ENCODE measurements at places on chromosomes 4 and X.

DNA sequence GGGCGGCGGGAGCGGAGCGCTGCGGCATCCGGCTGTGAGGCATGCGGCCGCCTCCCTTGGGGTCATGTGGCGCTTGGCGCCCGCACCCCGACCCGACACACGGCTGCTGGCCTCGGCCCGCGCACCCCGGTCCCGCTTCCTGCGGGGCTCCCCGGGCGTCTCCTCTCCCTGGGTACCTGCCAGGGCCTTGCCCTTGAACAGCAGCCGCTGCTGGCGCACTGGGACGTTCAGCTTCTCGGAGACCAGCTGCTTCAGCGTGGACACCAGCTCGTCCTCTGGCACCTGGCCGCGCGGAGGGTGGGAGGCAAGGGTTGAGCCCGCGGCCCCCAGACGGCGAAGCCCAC is 391 bp downstream of the UBL4A start:
- no peak for DNase-seq

DNA sequence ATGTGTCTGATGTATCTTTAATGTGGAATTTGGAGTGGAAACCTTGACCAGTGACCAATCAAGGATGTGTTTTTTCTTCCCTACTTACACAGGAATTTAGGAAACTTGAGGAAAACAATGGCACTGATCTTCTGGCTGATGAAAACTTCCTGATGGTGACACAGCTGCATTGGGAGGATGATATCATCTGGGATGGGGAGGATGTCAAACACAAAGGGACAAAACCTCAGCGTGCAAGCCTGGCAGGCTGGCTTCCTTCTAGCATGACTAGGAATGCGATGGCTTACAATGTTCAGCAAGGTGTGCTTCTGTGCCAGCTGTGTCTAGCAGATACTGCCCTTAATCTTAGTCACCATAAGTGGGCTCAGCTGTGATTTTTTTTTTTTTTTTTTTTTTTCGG is 12.6 kb downstream of the TAF1 start:
- DNase-seq = no peak

DNA sequence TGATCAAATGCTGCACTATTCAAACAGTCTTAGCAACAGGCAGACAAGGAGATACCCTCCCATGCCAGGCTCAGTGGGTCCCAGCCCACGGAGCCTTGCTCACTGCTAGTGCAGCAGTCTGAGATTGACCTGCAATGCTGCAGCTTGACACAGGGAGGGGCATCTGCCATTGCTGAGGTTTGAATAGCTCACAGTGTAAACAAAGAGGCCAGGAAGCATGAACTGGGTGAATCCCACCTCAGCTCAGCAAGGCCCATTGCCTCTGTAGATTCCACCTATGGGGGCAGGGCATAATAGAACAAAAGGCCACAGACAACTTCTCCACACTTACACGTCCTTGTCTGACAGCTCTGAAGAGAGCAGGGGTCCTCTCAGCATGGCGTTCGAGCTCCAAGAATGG is 26.6 kb upstream of the ZXDB start:
- DNase-seq = no peak

- no peak for DNase-seq
These were observed 61.8 kb upstream of the BRS3 start for GRCh38 chrX:136425996-136426395.

DNA sequence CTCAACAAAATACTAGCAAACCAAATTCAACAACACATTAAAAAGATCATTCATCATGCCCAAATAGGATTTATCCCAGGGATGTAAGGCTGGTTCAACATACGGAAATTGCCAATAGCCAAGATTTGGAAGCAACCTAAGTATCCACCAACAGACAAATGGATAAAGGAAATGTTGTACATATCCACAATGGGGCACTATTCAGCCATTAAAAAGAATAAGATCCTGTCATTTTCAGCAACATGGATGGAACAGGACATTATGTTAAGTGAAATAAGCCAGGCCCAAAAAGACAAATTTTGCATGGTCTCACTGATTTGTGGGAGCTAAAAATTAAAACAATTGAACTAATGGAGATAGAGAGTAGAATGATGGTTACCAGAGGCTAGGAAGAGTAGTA is 82.0 kb upstream of the FAM241A start:
- no peak for DNase-seq

DNA sequence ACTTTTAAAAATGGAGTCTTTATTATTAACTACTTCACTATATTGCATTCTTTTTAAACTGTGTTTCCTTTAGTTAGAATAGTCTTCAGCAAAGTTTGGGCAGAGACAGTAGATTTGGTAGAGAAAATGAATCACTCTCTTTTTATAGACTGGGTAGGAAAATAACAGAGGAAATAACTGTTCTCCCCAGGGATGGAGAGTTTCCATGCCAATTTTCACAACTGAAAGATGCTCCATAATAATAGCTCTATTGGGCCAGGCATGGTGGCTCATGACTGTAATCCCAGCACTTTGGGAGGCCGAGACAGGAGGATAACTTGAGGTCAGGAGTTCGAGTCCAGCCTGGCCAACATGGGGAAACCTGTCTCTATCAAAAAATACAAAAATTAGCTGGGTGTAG is 13.1 kb downstream of the HSD17B13 start:
- no peak for DNase-seq

- no peak for DNase-seq
These were observed 179.1 kb upstream of the MAB21L2 start for GRCh38 chr4:150402871-150403272.

DNA sequence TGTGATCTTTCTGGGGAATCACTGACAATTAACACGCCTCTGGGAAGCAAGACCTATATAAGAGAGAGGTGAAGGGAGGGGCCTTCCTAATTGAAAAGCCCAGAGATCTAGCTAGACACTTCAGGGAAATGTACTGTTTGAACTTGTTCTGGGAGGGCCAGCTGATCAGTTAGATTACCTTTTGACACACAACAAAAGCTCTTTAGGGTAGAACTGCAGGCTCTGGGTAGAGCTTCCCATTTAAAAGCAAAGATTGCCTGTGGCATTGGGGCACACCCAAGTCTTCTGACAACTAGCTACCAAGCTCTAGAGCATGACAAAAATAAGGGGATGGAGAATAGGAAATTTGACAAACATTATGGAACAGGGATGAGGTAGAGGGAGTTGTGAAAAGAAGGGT is 26.3 kb downstream of the AREG start:
- DNase-seq = no peak

DNA sequence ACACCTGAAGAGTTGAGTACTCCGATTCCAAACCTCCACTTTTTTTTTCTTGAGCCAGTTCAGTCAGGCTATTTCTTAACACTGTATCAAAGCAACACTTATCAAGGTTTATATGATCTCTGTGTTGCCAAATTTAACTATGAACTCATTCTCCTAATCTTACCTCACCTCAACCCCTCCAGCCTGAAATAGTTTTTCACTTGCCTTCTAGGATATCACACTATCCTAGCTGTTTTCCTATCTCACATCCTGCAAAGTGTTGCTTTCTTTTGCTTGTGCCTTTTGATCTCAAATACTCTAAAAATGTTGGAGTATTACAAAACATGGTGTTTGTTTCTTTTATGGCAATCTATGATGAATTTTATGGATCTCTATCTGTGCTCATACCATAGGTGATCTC is 415.0 kb downstream of the CFAP47 start:
- no peak for DNase-seq

- no peak for DNase-seq
These were observed 67.2 kb upstream of the HOPX start for GRCh38 chr4:56748271-56748670.

GRCh38 chr4:168710353-168710946 is 213.6 kb downstream of the PALLD start:
- DNase-seq = peak; percentile 37

GRCh38 chrX:55659931-55660330 is 36.7 kb downstream of the FOXR2 start:
- DNase-seq = no peak

- DNase-seq = no peak
These were observed 34.7 kb upstream of the ENPP6 start for GRCh38 chr4:184252136-184253071.

DNA sequence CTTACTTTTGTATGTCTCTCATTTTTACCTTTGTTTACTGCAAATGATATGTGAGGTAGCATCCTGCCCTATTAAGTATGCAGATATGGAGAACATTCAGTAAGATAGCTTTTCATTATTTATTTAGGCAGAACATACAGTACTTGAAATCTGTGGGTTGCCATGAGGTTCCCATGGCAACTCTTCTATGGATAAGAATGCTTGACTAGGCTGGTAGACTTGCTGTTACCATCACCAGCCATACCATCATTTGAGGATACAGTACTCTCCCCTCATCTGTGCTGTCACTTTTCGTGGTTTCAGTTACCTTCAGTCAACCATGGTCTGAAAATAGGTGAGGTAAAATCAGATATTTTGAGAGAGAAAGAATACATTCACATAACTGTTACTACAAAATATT is 56.7 kb downstream of the NAF1 start:
- no peak for DNase-seq

- peak; percentile 28 for DNase-seq
These were observed 152.5 kb upstream of the STX18 start for GRCh38 chr4:4694296-4694772.

GRCh38 chr4:81421346-81422218 is 50.1 kb downstream of the RASGEF1B start:
- DNase-seq = no peak

DNA sequence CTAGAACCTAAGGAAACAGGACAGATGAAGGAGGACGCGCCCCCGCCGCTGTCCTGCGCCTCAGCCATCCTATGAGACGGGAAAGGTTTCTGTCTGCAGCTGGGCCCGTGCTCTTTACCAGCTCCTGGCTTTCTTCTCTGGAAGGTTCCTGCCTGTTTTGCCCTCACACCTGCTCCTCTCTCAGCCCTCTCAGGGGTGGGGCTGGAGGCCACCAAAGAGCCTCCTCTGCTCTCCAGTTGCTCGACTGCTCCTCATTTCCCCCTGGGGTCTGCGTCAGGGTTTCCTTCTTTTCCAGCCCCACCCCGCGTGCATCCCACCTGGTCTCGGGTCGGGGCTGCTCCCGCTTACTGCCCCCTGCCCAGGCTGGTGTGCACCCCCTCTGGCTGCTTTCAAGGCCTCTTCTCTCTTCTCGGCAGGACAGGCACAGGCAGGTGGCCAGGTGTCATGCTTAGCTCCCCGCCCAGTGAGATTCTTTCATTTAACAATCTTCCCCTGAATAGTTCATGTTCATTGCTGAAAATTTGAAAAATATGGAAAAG is 4.6 kb downstream of the HTT-AS start:
- DNase-seq = no peak

- DNase-seq = no peak
These were observed 11.6 kb downstream of the TXLNG start for GRCh38 chrX:16797841-16798240.

- no peak for DNase-seq
These were observed 82.6 kb downstream of the FHDC1 start for GRCh38 chr4:153018684-153019083.

- DNase-seq = peak; percentile 64
These were observed 4.6 kb upstream of the SOWAHD start for GRCh38 chrX:119753639-119754257.

- DNase-seq = no peak
These were observed 212.9 kb downstream of the FAT4 start for GRCh38 chr4:125527681-125528080.

DNA sequence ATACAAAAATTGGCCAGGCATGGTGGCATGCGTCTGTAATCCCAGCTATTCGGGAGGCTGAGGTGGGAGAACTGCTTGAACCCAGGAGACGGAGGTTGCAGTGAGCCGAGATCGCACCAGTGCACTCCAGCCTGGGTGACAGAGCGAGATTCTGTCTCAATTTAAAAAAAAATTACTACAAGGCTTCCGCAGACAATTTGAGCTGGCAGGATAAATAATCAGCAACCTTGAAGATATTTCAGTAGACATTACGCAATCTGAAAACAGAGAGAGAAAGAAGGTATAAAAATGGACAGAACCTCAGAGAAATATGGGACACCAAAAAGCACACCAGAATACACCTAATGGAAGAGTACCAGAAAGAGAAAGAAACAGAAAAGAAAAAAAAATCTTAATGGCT is 25.3 kb downstream of the HS6ST2 start:
- DNase-seq = no peak

DNA sequence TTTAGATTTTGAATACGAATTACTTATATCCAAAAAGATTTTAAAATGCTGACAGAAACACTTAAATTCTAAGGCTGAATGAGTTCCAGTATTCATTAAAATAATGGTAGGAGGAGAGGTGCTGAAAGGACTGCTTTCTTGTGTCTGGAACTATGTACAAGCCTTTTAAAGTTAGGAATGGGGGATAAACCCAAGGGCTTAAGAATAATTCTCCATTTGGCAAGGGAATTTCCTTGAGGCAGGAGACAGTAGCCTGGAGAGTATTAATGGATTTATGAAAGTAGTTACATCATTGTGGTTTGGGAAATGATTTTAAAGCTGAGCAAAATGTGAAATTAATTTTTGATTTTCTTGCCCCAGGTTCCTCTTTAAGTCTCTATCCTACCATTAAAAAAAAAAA is 266.5 kb upstream of the KCNIP4 start:
- no peak for DNase-seq
